Mucosa of descending colon (tissue), 3 donors: ENCODE measurements at places on chromosomes 16 and 17.

- DNase-seq = peak; percentile 24
Observed at GRCh38 chr16:1216296-1216619, 8.8 kb downstream of the TPSG1 start.

- DNase-seq = no peak
Observed at GRCh38 chr16:13606804-13607203, 313.1 kb upstream of the ERCC4 start.

- DNase-seq = no peak
Observed at GRCh38 chr16:85495823-85496538, 117.1 kb upstream of the GSE1 start.

GRCh38 chr16:14310519-14310991 lies 239.4 kb downstream of the MRTFB start:
- no peak for DNase-seq

- no peak for DNase-seq
Observed at GRCh38 chr17:73851091-73851490, 206.8 kb upstream of the SDK2 start.

DNA sequence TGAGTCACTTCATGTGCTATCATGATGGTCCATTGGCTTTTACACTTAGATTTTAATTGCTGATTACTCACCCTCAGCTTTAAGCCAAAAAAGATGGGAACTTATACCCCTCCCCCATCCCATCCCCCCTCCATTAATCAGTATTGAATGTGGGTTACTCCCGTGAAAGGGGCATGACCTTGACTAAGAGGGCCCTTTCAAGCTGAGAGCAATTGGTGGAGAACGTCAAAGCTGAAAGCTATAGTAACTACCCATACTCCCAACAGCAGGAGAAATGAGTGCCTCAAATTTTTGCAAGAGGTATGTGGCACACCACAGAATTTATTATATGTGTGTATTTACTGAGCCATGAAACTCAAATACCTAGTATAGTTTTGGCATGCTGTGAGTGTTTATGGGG lies 99.7 kb upstream of the CDH8 start:
- no peak for DNase-seq

- no peak for DNase-seq
Observed at GRCh38 chr16:57704905-57705852, 10.6 kb downstream of the DRC7 start.

GRCh38 chr16:50178491-50178941 lies 25.4 kb downstream of the TENT4B start:
- DNase-seq = no peak

DNA sequence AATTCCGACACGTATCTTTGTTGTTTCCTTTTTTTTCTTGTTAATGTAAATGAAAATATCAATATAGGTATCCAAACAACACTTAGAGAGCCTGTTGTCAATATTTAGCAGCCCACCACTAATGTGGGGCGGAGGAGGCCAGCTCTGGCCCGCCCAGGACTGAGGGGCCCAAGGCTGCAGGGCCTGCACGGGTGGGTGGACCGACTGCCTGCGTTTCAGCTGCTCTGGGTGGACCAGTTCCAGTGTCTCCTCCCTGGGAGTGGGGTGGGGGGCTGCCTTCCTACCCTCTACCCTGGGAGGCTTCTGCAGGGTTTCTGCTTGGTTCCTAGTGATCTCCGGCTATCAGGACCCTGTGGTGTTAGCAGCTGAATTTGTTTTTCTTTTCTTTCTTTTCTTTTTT lies 15.9 kb upstream of the ADGRG1 start:
- DNase-seq = no peak

DNA sequence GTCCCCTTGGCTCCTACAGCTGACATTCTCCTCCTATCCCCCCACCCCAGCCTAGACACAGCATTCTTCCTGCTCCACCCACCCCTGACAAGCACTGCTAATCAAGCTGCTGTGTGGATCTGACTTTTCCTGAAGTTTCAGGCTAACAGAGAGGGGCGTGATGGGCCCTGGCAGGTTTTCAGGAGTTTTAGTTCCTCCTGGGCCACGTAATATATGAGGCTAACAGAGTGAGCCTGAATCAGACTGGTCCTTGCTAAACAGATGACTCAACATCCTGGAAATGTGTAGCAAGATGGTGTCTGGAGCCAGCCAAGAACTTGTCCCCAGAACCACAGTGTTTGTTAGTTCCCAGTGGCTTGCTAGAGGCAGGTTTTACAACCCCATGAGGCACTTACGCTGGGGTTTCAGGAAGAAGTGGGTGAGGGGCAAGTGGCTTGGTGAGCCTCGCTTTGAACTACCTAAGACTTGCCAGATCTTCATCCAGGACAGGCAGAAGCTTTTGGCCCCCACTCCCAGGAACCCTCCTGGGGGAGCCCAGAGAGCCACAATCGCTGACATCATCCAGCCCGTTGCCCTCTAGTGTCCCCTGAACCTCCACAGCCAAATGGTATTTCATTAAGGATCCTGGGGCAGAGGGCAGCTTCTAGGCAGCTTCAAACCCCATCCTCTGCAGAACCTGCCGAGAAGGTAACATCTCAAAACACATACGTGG lies 15.9 kb downstream of the TMEM92 start:
- DNase-seq = peak; percentile 74

DNA sequence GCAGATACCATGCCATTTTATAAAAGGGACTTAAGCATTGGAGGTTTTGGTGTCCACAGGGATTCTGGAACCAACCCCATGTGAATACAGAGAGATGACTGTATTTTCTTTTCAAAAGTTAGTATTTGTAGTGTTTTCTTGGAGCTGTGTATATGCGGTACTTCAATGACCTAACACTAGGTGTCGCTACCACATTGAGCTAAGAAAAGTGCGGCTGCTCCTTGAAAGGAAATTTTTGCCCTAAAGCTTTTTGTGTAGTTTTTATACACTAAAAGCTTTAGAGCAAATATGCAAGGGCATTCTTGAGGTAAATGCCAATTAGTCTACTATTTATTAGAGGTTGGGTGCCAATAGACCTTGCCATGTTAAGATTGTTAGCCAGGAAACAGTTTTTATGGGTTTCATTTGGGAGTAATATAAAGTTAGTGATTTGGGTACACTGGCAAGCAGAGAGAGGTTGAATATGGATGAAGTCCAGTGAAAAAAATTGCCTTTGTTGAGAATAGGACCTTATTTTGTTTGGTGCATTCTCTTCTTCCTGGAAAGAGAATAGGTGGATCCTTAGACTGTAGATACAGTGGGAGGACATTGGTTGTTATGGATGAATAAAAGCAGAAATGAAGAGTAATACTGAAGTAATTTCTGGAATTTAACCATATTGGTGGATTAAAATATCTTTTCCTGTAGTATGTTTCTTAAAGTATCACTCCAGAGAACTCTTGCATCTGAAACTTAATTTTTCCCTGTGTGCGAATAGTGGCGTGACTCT lies 43.3 kb downstream of the BCAS3 start:
- DNase-seq = no peak

GRCh38 chr17:3914312-3914670 lies 2.0 kb downstream of the P2RX1 start:
- peak; percentile 55 for DNase-seq

- no peak for DNase-seq
Observed at GRCh38 chr16:9837481-9837880, 344.7 kb downstream of the GRIN2A start.

DNA sequence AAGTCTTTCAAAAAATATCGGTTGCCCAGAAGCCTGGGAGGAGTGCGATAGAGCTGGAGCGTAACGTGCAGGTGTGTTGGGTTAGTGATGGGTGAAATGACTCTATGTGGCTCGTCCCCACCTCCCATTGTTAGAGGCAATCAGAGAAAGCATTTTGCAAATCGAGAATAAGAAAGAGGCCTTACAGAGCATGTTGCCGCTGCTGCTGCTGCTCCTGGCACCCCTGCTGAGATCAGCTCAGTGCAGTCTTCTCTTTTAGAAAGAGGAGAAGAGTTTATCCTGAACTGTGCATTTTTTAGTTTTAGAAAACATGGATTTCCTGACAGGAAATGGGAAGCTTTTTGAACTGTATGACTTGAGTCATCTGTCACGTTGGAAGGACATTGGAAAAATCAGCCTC lies 774.5 kb upstream of the RBFOX1 start:
- DNase-seq = no peak

DNA sequence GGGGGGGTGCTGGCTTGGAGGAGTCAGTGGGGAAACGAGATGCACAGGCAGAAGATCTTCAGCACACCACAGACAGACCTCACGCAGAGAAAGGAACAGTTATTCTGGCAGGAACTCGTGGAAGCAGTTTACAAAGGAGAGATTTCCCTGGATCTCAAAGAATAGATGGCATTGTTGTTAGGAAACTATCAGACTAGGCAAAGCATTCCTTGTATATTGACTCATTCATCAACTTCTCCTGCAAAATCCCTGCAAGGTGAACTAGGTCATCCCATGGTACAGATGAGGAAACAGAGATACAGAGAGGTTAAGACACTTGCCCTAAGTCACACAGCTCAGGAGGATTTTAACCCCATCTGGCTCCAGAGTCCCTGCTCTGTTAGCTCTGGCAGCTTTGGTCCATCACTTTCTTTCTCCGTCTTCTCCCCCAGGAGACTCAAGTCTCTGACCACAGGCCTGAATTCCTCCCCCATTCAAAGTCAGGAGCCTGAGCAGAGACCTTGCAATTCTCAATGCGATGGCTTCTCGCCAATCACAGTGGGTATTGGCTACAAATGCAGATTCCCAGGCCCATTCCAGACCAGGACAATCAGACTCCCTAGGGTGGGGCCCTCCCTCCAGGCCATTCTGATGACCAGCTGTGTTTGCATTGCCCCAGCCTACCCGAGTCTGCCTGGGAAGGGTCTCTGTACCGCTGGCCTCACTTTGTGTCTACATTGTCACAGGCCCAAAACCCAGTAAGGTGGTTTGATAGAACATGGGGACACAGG lies 56.4 kb downstream of the LITAF start:
- no peak for DNase-seq

DNA sequence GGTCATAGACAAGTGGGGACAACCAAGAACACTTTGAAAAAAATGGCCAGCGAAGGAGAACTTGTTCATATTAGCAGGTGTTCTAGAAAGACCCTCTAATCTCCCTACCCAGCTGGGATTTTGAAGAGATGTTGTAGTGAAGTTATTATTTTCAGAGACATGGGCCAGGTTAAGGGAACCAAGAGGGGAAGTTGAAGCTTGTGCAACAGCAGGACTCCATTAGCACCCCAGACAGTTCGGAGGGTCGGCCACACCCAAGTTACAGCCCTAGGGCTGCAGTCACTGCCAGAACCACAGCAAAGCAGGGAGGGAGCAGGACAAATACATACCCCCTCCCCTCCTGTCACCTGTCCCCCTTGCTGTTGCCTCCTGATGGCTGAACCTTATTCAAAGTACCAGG lies 42.3 kb downstream of the WSB1 start:
- no peak for DNase-seq

- DNase-seq = no peak
Observed at GRCh38 chr17:57980522-57980921, 7.5 kb downstream of the VEZF1 start.

GRCh38 chr16:2057438-2057837 lies 9.7 kb downstream of the TSC2 start:
- DNase-seq = no peak

- DNase-seq = no peak
Observed at GRCh38 chr16:67648764-67649407, 3.9 kb downstream of the CARMIL2 start.

GRCh38 chr17:79952901-79953300 lies 82.8 kb downstream of the TBC1D16 start:
- no peak for DNase-seq

DNA sequence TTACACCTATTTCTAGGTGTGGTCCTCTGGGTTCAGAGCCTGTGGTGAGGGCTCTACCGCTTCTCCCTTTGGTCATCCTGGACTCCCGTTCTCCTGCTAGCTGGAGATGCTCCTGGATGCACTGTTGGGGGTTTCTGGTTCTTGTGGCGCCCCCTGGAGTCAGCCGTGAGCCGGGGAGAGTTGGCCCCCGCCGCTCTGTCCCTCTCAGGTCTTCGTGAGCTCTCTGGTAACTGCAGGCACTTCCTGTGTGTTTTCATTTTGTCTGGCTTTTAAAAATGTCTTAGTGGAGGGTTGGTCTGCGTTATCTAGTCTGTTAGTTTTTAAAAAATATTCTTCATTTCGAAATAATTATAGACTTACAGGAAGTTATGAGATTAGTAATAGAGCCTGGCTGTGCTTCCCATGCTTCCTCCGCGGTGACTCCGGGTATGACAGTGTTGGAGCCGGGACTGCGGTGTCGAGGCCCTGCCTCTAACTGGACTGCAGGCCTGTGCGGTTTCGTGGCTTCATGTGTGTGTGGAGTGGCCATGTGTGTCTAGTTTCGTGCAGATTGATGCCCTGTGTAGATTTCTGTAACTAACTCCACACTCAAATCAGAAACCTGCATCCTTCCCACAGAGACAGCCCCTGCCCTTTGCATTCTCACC lies 78.0 kb upstream of the ZNF750 start:
- DNase-seq = peak; percentile 35
